ENCODE measurements at places on chromosomes 6 and 20.

DNA sequence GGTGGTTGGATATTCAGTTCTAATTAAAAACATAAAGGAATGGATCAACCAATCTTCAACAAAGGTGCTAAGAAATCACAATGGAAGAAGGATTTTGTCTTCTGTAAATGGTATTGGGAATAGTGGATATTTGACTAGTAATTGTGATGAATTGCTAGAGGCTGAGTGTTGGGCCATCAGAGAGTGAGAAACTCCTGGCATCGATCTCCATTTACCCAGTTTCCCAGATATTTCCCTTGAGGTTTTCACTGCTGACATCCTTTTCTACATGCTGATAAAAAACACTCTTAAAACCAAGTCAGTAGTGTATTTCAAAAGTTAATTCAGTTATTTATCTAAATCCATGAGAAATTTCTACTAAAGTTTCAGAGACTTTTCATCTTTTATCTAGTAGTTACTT, 40.4 kb upstream of the COL10A1 start:
- no peak for DNase-seq

GRCh38 chr20:38804682-38805501, 605 bp upstream of the PPP1R16B start:
- no peak for DNase-seq

- peak; percentile 44 for DNase-seq
These were observed 2.5 kb downstream of the RBM39 start for GRCh38 chr20:35739294-35740163.

- DNase-seq, result no peak
These were observed 278.4 kb upstream of the PTCHD4 start for GRCh38 chr6:48389146-48390043.

DNA sequence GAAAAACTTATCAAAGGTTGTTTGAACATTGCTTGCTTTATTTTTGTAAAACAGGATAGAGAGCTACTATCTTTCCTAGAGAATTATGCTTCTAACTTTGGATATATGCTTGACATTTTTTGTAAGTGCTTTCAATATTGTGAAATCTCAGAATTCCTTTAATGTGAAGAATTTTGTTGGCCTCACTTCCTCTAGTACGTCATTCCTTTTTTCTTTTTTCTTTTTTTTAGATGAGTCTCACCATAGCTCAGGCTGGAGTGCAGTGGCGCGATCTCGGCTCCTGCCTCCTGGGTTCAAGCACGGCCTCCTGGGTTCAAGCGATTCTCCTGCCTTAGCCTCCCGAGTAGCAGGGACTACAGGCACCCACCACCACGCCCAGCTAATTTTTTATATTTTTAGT, 668.1 kb downstream of the RFPL4B start:
- peak; percentile 83 for DNase-seq

DNA sequence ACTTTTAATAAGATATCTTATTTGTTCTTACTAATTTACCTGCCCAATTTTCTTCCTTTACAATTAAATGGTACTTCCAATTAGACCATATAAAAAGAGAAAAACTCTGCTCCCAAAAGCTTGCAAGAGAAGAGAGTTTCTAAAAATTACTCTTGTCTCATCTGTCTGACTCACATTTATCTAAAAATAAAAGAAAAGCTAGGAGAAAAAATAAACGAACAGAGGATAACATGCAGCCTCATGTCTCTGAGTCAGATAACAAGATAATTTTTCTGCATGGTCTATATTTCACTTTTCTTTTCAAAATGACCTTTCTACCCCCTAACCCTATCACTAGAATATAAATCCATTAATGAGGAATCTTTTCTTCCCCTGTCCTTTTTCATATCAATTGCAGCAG, 127.2 kb upstream of the TCF21 start:
- DNase-seq, result peak; percentile 49

- DNase-seq, result no peak
These were observed 94.9 kb upstream of the TOP1 start for GRCh38 chr20:40933758-40934157.

DNA sequence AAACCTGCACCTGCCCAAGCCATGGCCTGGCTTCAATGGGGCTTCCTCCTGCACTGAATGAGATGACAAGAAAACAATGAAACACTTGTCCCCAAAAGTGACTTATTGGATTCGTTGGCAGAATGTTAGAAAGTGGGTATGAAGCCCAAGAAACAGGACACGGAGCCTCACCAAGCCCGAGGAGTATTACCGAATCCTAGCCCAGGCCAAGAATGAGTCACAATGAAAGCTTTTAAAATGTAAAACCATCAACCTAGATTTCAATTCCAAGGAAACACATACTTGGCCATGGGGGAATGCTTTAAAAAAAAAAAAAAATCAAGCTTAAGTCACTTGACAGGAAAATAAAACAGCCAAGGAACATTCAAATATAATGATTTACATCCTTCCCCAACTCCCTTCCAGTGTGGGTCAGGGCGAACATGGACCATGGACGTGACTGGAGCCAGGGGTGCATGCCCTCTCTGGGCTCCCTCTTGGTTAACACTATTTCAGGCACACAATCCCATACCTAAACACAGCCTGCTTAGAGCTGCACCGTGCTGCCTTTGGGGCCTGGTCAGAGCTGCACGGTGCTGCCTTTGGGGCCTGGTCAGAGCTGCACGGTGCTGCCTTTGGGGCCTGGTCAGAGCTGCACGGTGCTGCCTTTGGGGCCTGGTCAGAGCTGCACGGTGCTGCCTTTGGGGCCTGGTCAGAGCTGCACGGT, 3.1 kb upstream of the STX16 start:
- peak; percentile 80 for DNase-seq

DNA sequence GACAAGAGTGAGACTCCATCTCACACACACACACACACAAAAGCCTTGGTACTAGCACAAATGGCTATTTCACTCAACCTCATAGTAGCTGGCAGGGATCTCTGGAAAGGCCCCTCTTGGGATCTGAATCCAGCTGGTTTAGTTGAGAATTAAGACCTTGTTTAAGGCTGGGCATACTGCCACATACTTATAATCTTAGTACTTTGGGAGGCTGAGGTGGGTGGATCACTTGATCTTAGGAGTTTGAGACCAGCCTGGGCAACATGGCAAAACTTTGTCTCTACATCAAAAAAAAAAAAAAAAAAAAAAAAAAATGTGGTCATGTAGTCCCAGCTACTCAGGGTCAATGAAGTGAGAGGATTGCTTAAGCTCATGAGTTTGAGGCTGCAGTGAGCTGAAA, 628.3 kb downstream of the MMUT start:
- peak; percentile 24 for DNase-seq

- DNase-seq, result no peak
These were observed 28.3 kb downstream of the PCK1 start for GRCh38 chr20:57589123-57589727.

- DNase-seq, result no peak
These were observed 118.5 kb upstream of the BACH2 start for GRCh38 chr6:90415178-90415577.

- DNase-seq, result no peak
These were observed 9.6 kb downstream of the C6orf136 start for GRCh38 chr6:30656513-30656912.

GRCh38 chr20:56628873-56629463, at the start of gene TFAP2C:
TFAP2C (plus strand) TSS chr20:56629306; CDS start chr20:56629545, 239 bp downstream.
- DNase-seq, result peak; percentile 66

GRCh38 chr20:40359131-40359912, 329.7 kb downstream of the MAFB start:
- DNase-seq, result no peak
